Left lung (tissue), 14 donors: ENCODE measurements at places on chromosomes 2 and 18. TPM values are rescaled to one million over a fixed set of nuclear protein-coding genes. Genes with fewer than 3 reads are reported as not detected.

DNA sequence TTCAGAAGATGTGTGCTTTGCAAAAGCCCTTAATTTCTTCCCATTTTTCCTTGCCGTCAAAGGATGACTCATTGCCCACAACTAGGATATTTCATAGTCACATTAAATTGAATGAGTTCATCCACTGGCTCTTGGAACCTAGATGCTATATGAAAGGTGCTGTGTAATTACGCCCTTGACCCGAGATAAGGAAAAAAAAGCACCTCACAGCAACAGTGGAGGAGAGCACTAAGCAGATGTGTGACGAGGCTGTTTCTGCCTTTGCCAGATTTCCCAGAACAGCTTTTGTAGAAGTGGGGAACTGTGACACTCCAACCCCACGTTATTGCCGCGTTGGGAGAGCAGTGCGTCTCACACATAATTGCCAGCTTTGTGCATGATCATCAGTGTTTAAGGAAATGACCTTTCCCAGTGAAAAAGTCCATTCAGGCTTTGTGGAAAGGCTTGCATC lies 33.3 kb upstream of the TMEM87B start:
- DNase-seq, result no peak

GRCh38 chr18:4524096-4524495 lies 69.0 kb upstream of the DLGAP1 start:
- DNase-seq, result no peak

The MYO3B gene
- 2.6 TPM for polyA plus RNA-seq

The APLF gene
- polyA plus RNA-seq, result 3.8 TPM

The SOX11 gene
- polyA plus RNA-seq, result 40.4 TPM

The MC2R gene
- polyA plus RNA-seq, result 0.29 TPM

- DNase-seq, result no peak
These were observed 83.6 kb upstream of the LCLAT1 start for GRCh38 chr2:30363406-30363805.

DNA sequence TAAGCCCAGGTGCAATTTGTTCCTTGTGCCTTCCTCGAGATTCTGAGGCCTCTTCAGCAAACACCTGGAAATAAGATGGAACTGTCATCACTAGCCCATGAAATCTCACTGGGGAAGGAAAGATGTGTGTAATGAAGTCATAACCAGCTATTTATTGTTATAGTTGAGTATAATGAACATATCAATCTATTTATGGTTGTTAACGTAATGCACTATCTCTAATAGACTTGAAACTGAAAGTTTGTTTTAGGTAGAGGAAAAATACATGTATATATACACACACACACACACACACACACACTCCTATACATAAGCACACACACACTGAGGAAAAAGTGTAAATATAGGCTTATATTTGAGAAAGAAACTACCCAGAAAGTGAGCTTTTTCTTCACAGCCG lies 62.8 kb downstream of the UGGT1 start:
- DNase-seq, result no peak

DNA sequence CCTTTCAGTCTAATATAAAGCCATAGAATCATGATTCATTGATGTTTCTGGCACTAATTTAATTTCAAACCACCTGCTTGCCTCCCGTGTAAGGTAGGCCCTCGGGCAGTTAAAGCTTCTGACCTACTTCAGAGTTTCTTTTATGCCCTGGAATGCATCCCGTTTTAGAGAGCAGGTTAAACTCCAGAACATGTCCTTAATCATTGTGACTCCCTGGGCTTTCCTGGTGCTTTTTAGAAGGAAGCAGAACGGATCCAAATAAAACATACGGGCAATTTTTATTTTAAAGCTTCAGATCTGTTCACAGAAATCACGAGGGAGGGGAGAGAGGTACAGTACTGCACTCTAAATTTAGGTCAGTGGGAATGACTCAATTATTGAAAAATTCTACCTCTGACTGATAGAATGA lies 134.8 kb downstream of the GCA start:
- DNase-seq, result no peak

- DNase-seq, result no peak
These were observed 8.7 kb downstream of the CROCC2 start for GRCh38 chr2:240914645-240915525.

The DAPL1 gene
- polyA plus RNA-seq, result 0.24 TPM

- DNase-seq, result no peak
These were observed 1653.1 kb upstream of the SLC39A10 start for GRCh38 chr2:194003911-194004310.

The CNTNAP5 gene
- polyA plus RNA-seq, result 0.11 TPM

The ABCG8 gene
- 1.3 TPM for polyA plus RNA-seq

The CXCR1 gene
- 0.07 TPM for polyA plus RNA-seq

DNA sequence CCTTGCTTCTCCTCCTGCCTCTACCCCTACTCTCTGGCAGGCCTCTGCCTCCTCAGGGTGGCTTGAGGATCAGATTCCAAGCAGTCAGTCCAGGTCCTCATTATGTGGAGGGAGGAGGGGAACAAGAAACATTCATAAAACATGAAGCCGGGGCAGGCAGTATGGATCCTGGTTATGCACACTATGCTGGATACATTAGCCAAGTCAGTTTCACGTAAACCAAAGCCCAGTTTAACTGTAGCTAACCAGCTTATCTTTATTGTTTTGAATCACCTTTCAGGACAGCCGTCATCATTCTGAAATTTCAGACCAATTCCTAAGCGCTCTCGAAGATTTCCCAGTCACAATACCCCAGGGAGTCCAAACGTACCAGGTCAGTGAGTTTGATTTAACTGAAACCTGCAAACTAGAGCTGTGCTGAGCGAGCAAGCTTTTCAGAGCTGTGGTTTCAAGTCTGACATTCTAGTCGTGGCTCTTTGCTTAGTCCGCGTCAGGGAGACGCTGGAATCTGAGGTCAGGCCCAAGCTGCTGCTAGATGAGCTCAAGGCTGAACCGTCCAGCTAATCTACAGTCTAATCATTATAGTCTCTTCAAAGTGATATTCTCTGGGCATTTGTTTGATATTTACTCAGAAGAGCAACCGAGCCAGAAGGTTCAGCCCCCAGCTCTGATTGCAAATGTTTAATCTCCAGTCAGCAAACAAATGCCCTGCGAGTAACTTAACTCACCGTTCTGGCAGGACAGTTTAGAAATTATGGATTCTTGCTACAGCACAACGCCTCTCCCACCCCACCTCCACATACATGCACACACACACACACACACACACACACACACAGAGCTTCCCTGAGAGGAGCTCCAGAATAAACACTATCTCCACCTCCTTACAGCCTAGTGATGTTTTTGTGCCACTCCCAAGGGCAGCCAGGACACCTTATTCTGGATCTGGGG lies 63.8 kb upstream of the BZW1 start:
- no peak for DNase-seq

The INPP5D gene
- polyA plus RNA-seq, result 14.9 TPM
